ENCODE measurements at places on chromosomes 16 and 17. TPM values are rescaled to one million over a fixed set of nuclear protein-coding genes. Genes with fewer than 3 reads are reported as not detected.

CASKIN1 gene
- total RNA-seq, result 0.58 TPM

TMC8 gene
- total RNA-seq, result 0.18 TPM

AANAT gene
- total RNA-seq, result 0.31 TPM

ZNF385C gene
- 0.30 TPM for total RNA-seq

UTS2R gene
- 0.06 TPM for total RNA-seq

CCR7 gene
- 0.44 TPM for total RNA-seq

KLHL11 gene
- 2.5 TPM for total RNA-seq

TNFSF13 gene
- total RNA-seq, result 0.53 TPM

TRAPPC1 gene
- total RNA-seq, result 295 TPM

PPP1R27 gene
- total RNA-seq, result 0.27 TPM

TM4SF5 gene
- 0.77 TPM for total RNA-seq

ZNF205 gene
- total RNA-seq, result 14.3 TPM

MYH8 gene
- not detected for total RNA-seq

KRTAP2-3 gene
- total RNA-seq, result not detected

ACBD4 gene
- 6.5 TPM for total RNA-seq

KRT33B gene
- total RNA-seq, result not detected

IKZF3 gene
- total RNA-seq, result not detected

USP36 gene
- total RNA-seq, result 56.6 TPM

PLEKHG4 gene
- 10.1 TPM for total RNA-seq

KCNJ12 gene
- total RNA-seq, result 1.5 TPM

KRTAP2-1 gene
- total RNA-seq, result not detected

HSD11B2 gene
- 3.3 TPM for total RNA-seq

KRT10 gene
- 66.5 TPM for total RNA-seq

KCNJ18 gene
- total RNA-seq, result not detected

PABPN1L gene
- not detected for total RNA-seq

SNAI3 gene
- total RNA-seq, result 0.18 TPM

IL21R gene
- total RNA-seq, result 0.02 TPM

HLF gene
- total RNA-seq, result 0.08 TPM

EVI2B gene
- 0.09 TPM for total RNA-seq

FOXC2 gene
- 5.6 TPM for total RNA-seq

CLEC18B gene
- 0.46 TPM for total RNA-seq

AATK gene
- 0.69 TPM for total RNA-seq
